ENCODE measurements at places on chromosomes 7 and 10.
A peak's percentile ranks its signal among the peaks of the same experiment; 100 is the strongest.

GRCh38 chr10:17368708-17369272 lies 85.6 kb downstream of the ST8SIA6 start:
- no peak for DNase-seq

- no peak for DNase-seq
These were observed at the start of gene JCAD for GRCh38 chr10:30059209-30060107. Gene JCAD, minus strand, starts transcription at chr10:30059586. Its CDS starts 11,774 bp downstream, at chr10:30047812.

DNA sequence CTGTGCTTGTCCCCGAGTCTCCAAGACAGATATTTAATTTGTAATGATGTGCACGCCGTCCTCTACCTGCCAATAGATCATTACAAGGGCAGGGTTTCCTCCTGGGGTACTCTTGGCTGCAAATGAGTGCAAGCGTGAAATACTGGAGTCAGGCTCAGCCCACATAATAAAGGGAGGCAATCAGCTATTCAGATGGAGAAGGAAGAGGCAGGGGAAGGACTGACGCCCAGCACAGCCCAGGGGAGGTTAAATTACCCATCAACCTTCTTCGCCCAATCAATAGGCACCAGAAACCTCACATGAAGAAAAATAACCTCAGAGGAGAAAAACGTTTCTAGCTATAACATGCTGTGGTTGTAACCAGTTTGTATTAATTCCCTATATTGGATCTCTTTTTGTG lies 544.9 kb upstream of the ADARB2 start:
- no peak for DNase-seq

GRCh38 chr10:62779487-62780248 lies 24.9 kb upstream of the ADO start:
- DNase-seq: peak; percentile 68

- DNase-seq: no peak
These were observed 90.6 kb downstream of the USP6NL start for GRCh38 chr10:11520892-11521291.

DNA sequence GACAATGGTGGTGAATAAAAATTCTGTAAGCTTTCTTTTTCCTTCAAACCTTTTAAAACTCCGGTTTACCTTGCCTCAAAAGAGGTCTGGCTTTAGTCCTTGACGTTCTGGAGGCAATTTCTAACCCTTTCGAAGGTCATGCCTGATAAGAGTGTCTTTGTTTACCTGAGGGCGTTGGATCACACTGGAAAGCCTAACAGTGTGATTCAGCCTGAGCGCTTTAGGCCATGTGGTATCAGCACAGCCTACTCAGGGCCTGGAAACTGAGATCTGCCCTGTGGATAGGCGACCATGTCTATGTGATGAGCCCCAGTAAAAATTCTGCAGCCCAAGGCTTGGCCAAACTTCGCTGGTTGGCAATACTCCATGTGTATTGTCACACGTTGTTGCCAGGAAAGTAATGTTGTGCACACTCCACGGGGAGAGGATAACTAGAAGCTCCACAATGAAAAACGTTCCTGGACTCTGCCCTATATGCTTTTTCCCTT lies 10.7 kb downstream of the CCDC6 start:
- no peak for DNase-seq

GRCh38 chr7:127682140-127682539 lies 30.1 kb downstream of the SND1 start:
- DNase-seq: no peak

DNA sequence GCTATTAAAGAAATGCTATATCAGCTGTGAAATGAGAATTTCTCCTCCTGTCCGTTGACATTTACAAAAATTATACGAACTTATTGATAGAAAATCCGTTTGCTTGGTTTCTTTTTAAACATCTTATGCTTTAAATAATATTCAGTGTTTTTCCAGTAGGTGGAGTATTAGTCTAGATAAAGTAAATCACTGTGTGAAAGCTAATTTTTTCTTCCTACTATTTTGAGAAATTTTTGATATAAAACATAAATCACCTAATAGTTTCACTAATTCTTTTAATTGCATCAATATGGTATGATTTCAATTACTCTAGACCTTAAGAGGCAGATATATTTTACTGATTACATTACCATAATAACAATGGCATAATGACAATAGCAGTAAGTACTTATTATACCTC lies 335.2 kb upstream of the C7orf33 start:
- no peak for DNase-seq

- peak; percentile 85 for DNase-seq
These were observed 55.8 kb downstream of the RBM17 start for GRCh38 chr10:6144406-6145165.

DNA sequence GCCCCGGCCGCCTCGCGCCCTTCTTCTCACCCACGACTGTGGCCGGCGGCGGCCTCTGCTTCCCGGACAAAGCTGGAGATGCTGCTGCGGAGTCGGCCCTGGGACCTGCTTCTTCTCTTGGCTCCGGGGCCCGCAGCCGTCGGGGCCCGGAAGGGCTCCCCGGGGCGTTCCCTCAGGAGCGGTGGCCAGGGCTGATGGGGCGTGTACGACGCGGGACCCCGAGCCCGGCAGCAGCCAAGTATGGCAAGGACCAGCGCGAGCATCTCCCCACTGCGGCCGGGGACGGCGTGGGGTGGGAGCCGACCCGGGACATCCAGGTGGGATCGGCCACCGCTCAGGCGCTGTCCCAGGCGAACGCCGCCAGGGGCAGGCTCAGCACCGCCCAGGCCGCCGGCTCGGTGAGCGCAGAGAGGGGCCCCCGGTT lies 27.6 kb upstream of the BMS1 start:
- no peak for DNase-seq

- no peak for DNase-seq
These were observed 1.4 kb downstream of the HYAL4 start for GRCh38 chr7:123846217-123846891.

DNA sequence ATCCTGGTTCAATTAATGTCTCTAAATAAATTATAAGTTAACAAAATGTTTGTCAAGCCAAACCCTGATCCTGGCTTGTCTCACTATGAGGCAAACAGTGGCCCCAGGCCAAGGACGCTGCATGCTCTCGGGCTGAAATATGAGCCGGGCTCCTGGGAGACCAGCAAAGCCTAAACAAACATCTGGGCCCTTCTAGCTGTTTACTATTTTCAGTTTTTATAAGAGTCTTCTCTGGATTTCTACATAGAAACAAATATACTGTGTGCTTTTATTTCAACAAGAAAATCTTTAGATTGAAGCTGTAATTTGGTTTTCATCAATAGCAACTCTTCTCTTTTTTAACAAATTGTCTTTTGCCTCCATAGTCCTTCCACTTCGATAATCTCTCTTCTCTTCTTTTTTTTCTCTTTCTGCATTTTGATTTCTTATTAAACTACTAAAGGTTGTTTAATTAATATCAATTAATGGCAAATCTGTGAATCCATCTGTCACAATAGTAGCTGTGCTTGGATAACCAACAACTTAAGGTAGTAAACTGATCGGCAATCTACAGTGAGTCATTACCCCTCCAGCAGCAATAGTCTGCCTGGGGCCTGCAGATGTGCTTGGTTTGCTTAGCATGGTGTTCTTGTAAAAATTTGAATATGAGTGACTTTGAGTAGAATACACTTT lies 83.3 kb upstream of the DNAJC1 start:
- DNase-seq: no peak

GRCh38 chr10:103812004-103812403 lies 43.4 kb downstream of the SH3PXD2A start:
- DNase-seq: no peak
